ENCODE measurements at places on chromosomes 11 and 22. TPM values are rescaled to one million over a fixed set of nuclear protein-coding genes. Genes with fewer than 3 reads are reported as not detected.

DNA sequence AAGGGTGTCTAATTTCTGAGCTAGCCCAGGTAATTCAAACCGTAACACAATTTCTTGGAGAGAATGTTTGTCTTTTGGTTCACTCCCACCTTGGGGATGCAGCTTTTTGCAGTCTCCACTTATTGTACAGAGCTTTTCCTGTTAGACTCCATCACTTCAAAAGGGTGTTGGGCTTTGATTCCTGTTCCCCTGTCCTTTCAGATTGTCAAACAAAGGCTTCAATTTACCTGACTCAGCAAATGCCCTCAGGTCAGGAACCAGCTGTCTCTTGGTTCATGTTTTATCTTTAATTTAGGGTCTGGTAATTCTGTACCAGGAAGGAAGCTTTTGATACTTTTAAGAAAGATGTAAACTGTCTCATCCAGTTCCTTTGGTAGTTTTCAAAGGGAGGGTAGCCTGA is 880.6 kb downstream of the NTM start:
- no peak overlapping the region for H3K27ac ChIP-seq
- H3K4me1 ChIP-seq, result no peaks in the 10 kb centered on the region
- H3K4me3 ChIP-seq, result no peak overlapping the region
- H3K27me3 ChIP-seq, result no peaks in the 10 kb centered on the region

BLID gene
- total RNA-seq, result not detected

DNA sequence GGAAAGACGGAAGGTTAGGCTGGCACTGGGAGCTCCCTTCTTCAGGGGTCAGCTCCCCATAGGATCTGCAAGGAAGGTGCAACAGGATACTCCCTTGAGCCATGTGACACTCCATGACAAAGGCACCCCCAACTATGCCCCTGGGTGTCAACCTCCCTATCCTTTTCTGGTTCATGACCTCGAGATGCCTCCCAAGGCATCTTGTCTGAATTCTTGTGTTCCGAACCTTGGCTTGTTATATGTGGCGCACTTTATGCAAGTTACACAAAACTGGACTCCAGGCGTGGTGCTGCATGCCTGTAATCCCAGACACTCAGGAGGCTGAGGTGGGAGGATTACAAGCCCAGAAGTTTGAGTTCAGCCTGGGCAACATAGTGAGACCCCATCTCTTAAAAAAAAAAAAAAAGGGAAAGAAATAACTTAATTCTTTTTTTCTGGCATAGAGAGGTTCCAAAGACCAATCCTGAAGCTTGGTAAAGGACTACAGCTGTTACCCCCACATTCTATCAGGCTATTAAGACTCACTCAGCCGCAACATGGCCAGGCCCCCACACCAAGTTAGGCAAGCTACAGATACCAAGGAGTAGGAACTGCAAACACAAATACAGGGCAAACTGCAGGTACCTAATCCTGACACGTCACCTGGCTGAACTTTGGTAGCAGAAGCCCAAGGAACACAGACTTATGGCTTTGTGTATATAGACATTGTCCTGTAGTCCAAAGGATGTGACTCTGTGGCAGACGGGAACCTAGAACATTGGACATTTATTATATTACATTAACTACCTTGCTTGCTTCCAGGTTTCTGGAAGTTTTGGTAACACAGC is 1.4 kb downstream of the C11orf24 start:
- no peak for DNase-seq
- peak overlapping the region; percentile 94 for H3K27ac ChIP-seq
- H3K4me3 ChIP-seq, result no peak overlapping the region
- no peaks in the 10 kb centered on the region for H3K27me3 ChIP-seq
- peaks cover 5% of the 10 kb centered on the region for H3K36me3 ChIP-seq

DNA sequence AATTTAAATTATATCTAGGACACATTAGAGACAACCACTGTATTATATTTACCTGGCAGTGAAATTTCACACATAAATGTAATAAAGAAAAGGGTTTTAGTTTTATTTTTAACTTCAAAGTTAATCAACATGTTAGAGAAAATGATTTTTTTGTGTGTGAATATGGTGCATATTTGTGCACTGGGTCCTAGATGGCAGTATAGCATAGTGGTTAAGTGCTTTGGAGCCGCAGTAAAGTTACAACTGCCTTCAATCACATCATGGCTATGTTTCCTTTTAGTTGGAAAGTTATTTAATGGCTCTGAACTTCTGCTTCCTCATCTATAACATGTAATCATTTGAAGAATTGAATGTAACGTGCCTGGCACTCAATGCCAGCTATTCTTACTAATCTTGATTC is 108.9 kb upstream of the DDI1 start:
- no peaks in the 10 kb centered on the region for H3K27me3 ChIP-seq
- DNase-seq, result no peak
- no peaks in the 10 kb centered on the region for H3K36me3 ChIP-seq
- no peak overlapping the region for H3K27ac ChIP-seq

APLNR gene
- not detected for total RNA-seq

- peaks cover 83% of the 10 kb centered on the region for H3K4me1 ChIP-seq
- peaks cover 21% of the 10 kb centered on the region for H3K36me3 ChIP-seq
- H3K27ac ChIP-seq, result peak overlapping the region; percentile 97
- DNase-seq, result peak; percentile 37
- H3K4me3 ChIP-seq, result peak overlapping the region; percentile 96
Observed at GRCh38 chr11:128508770-128509510, 78.4 kb downstream of the ETS1 start.

RAPSN gene
- total RNA-seq, result 1.7 TPM

GRCh38 chr22:46058091-46058420 is 81.1 kb upstream of the WNT7B start:
- H3K4me1 ChIP-seq, result peaks cover 33% of the 10 kb centered on the region
- peak overlapping the region; percentile 72 for H3K27ac ChIP-seq
- no peak overlapping the region for H3K4me3 ChIP-seq

- H3K27me3 ChIP-seq, result no peaks in the 10 kb centered on the region
- H3K4me1 ChIP-seq, result no peaks in the 10 kb centered on the region
- H3K4me3 ChIP-seq, result no peak overlapping the region
- DNase-seq, result no peak
Observed at GRCh38 chr11:5507933-5508305, 1.8 kb downstream of the UBQLN3 start.

DNA sequence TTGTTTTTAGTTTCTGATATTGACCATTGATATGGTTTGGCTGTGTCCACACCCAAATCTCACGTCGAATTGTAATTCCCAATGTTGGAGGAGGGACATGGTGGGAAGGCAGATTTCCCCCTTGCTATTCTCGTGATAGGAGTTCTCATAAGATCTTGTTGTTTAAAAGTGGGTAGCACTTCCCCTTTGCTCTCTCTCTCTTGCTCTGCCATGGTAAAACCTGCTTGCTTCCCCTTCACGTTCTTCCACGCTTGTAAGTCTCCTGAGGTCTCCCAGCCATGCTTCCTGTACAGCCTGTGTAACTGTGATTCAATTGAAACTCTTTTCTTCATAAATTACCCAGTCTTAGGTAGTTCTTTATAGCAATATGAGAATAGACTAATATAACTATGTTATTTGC is 203.6 kb upstream of the CHORDC1 start:
- H3K36me3 ChIP-seq, result no peaks in the 10 kb centered on the region
- no peaks in the 10 kb centered on the region for H3K4me1 ChIP-seq
- no peaks in the 10 kb centered on the region for H3K27me3 ChIP-seq
- no peak for DNase-seq
- no peak overlapping the region for H3K4me3 ChIP-seq
- H3K27ac ChIP-seq, result no peak overlapping the region

P2RY2 gene
- total RNA-seq, result not detected

- H3K27ac ChIP-seq, result no peak overlapping the region
- no peak for DNase-seq
- peaks cover 12% of the 10 kb centered on the region for H3K4me1 ChIP-seq
- no peak overlapping the region for H3K4me3 ChIP-seq
- H3K36me3 ChIP-seq, result no peaks in the 10 kb centered on the region
- no peaks in the 10 kb centered on the region for H3K27me3 ChIP-seq
Observed at GRCh38 chr11:64181506-64182411, 4.2 kb upstream of the STIP1 start.

GSC2 gene
- total RNA-seq, result not detected

- H3K27ac ChIP-seq, result no peak overlapping the region
- no peak overlapping the region for H3K4me3 ChIP-seq
Observed at GRCh38 chr11:78696177-78696576, 121.5 kb upstream of the NARS2 start.

MFNG gene
- 221 TPM for total RNA-seq

DNA sequence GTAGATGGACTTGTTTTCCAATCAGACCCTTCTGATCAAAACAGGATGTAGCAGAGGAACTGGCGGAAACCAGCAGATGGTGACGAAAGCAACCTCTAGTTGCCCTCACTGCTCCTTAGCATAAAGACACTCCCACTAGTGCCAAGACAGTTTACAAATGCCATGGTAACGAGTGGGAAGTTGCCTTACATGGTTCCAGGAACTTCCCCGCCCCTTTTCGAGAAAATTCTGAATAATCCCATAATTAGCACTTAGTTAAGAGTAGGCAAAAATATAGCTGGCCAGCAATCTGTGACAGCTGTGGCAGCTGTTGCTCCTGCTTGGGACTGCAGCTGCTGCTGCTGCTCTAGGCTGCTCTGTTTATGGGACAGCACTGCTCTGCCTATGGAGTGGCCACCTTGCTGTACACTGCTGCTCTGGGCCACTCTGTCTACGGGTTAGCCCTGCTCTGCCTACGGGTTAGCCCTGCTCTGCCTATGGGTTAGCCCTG is 33.4 kb upstream of the SORL1 start:
- H3K36me3 ChIP-seq, result no peaks in the 10 kb centered on the region
- peak; percentile 13 for DNase-seq
- H3K27ac ChIP-seq, result peak overlapping the region; percentile 48

AKIP1 gene
- total RNA-seq, result 10.0 TPM

- no peak overlapping the region for H3K27ac ChIP-seq
- no peaks in the 10 kb centered on the region for H3K4me1 ChIP-seq
- H3K27me3 ChIP-seq, result no peaks in the 10 kb centered on the region
- H3K36me3 ChIP-seq, result no peaks in the 10 kb centered on the region
- no peak for DNase-seq
Observed at GRCh38 chr11:124193221-124194010, 10.3 kb downstream of the OR10D3 start.

DNA sequence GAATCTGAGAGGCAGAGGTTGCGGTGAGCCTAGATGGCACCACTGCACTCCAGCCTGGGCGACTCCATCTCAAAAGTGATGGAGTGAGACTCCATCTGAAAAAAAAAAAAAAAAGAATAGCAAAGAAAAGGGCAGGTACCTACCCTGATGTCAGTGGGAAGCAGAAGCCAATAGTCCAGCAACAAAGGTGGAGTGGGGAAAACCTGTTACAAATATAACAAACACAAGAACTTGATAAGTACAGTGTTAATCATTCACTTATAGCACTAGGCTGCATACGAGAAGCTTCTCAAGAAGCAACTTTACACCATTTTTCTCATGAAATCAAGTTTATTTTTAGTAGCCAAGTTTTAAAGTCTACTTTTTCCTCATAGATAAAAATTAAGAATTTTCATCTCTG is 62.5 kb upstream of the YWHAH start:
- H3K27ac ChIP-seq, result no peak overlapping the region
- H3K4me3 ChIP-seq, result no peak overlapping the region
- DNase-seq, result no peak
- no peaks in the 10 kb centered on the region for H3K27me3 ChIP-seq
- no peaks in the 10 kb centered on the region for H3K4me1 ChIP-seq

DNA sequence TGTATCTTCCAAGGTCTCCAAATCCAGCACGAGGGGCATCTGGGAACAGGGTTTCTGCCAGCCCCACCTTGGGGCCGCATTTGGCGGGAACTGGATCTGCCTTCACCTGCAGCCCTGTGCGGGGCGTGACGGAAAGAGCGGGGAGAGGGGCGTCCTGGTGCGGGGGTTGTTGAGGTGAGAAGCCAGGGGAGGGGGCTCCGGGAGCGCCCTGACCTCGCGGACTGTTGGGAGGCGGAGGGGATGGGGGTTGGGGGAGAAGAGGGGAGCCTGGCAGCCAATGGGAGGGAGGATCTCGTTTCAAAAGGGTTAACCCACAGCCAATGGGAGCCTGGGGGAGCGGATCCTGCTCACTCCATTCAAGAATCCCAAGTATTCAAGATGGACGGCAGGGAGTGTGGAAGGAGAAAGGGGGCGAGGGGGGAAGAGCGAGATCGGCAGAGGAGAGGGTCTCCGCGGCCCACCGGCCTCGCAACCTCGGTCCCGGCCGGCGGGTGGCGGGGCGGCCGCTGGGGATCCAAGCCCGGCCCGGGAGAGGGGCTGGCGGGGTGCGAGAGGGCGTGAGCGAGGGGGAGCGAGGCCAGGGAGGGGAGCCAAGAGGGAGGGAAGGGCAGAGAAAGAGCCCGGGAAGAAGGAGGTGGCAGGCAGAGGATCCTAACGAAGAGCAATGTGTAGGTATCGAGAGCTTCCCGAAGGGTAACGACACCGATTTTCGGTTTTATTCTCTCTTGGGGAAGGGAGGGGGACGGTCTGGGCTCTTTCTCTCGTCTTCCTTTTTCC is 11.5 kb downstream of the YPEL4 start:
- H3K4me1 ChIP-seq, result peaks cover 3% of the 10 kb centered on the region
- H3K27me3 ChIP-seq, result no peaks in the 10 kb centered on the region
- H3K4me3 ChIP-seq, result peak overlapping the region; percentile 69
- DNase-seq, result no peak
- H3K36me3 ChIP-seq, result no peaks in the 10 kb centered on the region
- H3K27ac ChIP-seq, result peak overlapping the region; percentile 33

DNA sequence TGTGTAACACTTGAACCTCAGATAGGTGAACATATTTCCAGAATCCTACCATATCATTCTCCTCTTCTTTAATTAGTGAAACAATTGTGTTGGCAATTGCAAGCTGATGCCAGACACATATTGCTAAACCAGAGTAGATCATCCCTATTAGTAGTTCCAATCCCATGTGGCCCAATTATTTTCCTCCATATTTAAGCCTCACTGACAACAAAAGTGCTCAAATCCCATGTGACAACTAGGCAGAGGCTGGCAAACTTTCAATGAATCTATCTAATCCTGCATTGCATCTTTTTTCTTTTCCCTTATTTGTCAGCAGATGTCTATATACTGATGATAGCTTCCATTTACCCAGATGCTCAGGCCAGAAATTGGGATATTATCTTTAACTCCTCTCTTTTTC is 90.4 kb downstream of the GRIA4 start:
- H3K27me3 ChIP-seq, result no peaks in the 10 kb centered on the region
- no peaks in the 10 kb centered on the region for H3K36me3 ChIP-seq
- H3K4me1 ChIP-seq, result no peaks in the 10 kb centered on the region
- H3K4me3 ChIP-seq, result no peak overlapping the region
- H3K27ac ChIP-seq, result no peak overlapping the region

GRCh38 chr11:118052581-118053206 is 24.2 kb upstream of the TMPRSS4 start:
- no peak overlapping the region for H3K4me3 ChIP-seq
- H3K4me1 ChIP-seq, result peaks cover 51% of the 10 kb centered on the region
- no peaks in the 10 kb centered on the region for H3K36me3 ChIP-seq
- DNase-seq, result no peak
- H3K27ac ChIP-seq, result peak overlapping the region; percentile 59

DNA sequence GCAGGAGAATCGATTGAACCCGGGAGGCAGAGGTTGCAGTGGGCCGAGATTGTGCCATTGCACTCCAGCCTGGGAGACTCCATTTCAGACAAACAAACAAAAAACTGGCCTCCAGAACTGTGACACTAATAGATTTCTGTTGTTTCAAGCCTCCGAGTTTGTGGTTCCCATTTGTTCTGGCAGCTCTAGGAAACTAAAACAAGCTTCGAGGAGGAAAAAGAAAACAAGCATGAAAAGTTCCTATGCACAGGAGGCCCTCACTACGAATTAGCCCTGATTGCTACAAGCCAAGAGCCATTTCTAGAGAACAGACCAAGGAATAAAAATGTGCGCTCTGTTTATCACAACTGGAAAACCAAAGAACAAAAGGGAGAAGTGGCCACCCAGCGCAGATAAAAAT is 47.8 kb upstream of the SHANK2 start:
- H3K27ac ChIP-seq, result no peak overlapping the region
- H3K4me3 ChIP-seq, result no peak overlapping the region
- no peaks in the 10 kb centered on the region for H3K27me3 ChIP-seq
- no peaks in the 10 kb centered on the region for H3K4me1 ChIP-seq

All from naive thymus-derived CD4-positive, alpha-beta T cell (primary cell).